Stimulated activated CD8-positive, alpha-beta memory T cell treated with anti-CD3 and anti-CD28 coated beads, Interleukin-4, amount 100 ng/mL, for 1 hour (primary cell): ENCODE measurements at places on chromosomes 3 and 15.

GRCh38 chr3:9690451-9691450 is 12.9 kb upstream of the CPNE9 start:
- no peak for DNase-seq

DNA sequence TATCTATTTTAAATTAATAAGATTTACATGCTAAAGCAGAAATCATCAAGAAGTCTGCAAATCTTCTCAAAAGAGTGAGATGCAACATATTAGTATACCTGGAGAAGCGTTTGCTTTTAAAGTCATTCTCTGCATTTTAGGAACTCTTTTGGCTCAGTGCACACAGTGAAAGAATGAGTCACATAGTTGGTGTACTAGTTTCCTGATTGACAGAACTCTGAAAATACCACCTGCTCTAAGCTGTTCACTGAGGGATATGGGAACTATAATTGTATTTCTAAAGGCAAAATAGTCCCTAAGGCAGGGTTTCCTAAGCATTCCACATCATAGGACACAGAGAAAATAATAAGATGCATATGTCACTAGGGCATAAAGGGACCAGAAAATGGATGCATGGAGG is 838.5 kb downstream of the DIPK2A start:
- DNase-seq: no peak

DNA sequence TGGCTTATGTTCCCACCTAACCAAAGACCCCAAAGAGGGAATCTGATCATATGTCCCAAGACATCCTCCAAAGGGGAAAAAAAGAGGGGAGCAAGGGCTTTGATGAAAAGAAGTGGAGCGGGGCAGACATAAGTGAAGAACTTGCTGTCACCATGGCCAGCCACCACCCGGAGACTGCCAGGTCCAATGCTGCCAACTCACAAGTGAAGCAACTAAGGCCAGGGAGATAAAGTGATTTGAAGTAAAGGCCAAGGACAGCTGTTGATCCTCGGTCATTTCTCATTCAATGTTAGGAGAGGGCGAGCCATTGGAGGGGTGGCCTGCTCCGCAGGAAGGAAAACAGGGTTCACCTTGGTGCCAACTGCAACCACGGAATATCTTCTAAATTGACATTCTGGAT is 72.6 kb upstream of the C3orf80 start:
- no peak for DNase-seq

GRCh38 chr15:41878355-41878699 is 15.5 kb downstream of the SPTBN5 start:
- DNase-seq: no peak

DNA sequence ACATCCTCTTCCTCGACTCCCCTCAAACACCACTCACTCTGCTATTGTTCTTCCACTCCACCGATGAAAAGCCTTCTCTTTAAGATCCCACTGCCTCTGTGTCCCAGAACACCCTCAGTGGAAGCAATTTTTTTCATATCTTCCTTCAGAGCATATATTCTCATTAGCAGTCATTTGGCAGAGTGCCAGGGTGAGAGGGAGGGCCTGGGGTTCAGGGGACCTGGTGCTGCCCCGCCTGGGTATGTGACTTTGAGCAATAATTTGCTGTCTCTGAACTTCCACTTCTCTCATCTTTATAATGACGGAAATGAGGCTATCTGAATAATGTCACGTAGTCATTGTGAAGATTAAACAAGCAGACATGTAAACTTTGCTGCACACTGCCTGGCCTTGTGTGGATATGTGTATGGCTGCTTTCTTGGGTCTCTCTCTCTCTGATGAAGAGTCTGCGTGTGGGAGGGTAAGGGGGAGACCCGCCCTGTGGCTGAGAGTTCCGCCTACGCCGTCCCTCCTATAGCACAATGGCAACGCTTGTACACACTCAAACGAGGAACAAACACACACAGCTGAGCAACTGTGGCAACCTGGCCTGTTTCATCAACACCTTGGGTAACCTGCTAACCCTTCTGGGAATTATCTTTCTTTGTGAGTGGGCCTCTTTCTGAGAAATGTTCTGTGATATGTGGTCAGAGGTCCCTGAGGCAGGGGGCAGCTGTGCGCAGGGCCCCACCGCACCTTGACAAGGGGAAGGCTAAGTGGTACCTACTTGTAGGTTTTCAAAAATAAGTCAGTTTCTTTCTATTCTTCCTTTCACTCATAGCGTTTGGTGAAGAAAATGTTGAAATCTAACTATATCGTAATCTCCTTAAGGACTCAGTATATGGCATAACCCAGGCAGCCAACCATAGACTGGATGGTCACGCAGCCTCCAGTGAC is 369.8 kb downstream of the SV2B start:
- DNase-seq: peak; percentile 57

DNA sequence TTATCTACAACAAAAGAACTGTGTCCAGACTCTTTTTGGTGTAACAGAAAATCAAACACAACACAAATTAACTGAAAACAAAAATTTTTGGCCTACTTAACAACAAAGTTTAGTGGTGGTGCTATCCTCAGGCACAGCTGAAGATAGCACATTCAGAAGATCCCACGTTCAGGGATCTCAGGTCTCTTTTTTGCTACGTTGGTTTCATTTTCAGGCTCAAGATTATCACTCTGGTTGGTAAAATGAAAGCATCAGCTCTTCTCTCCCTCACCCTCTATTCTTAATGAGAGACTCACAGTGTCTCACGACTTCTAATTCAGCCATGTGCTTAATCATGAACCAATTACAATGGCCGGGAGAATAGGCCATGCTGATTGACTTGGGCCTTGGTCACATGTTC is 146.9 kb upstream of the PTPRG start:
- no peak for DNase-seq

GRCh38 chr15:72859017-72859756 is 75.6 kb upstream of the ADPGK start:
- DNase-seq: no peak

DNA sequence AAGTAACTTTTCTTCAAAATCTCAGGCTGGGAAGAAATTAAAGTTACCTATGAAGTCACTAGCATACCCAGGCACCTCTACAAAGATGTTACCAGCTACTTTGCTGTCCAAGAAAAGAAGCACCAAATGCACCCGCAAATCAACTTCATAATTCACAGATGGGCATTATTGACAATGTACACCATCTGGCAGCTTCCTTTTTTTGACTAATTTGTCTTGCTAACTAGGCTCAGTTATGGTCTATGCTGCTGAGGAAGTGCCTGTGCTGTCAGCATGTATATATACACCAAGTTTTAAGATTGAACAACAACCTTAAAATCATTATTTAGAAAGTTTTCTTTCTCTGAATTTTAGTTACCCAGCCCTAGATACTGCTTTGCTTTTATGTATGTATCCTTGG is 93.8 kb downstream of the NSUN3 start:
- DNase-seq: no peak

DNA sequence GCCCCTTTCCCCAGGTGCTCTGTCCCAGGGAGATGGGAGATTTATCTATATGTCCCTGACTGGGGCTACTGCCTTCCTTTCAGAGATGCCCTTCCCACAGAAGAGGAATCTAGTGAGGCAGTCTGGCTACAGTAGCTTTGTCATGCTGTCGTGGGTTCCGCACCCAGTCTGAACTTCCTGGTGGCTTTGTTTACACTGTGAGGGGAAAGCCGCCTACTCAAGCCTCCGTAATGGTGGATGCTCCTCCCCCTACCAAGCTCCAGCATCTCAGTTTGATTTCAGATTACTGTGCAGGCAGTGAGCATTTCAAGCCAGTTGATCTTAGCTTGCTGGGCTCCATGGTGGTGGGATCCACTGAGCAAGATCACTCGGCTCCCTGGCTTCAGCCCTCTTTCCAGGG is 35.4 kb upstream of the SLC7A14 start:
- DNase-seq: no peak

DNA sequence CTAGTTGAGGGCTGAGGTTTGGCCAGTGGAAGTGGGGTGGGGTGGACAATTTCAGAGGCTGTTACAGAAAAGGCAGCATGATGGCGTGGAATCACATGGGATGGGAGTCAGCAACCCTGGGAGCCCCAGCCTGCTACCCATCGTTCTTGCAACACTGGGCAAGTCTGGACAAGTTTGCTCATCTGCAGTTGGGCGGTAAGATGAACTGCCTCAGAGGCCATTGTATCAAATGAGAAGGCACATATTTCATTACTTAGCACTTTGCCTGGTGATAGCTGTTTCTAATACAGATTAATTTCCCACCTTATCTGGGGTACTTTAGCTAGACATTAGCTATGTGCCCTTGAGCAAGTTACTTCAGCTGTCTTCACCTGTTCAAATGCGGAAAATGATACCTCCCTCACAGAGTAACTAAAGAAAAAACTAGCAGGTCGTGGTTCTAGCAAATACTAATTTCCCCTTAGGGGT is 248.9 kb downstream of the THSD4 start:
- DNase-seq: no peak
